MCF 10A (cell line): ENCODE measurements at places on chromosomes 5 and 9. TPM values are rescaled to one million over a fixed set of nuclear protein-coding genes. Genes with fewer than 3 reads are reported as not detected.

The UBTD2 gene
- 23.3 and 24.1 TPM in 2 replicates for total RNA-seq

The GPRIN1 gene
- total RNA-seq: 3.0 and 3.7 TPM in 2 replicates

The PCDHA7 gene
- 0.40 and 0.69 TPM in 2 replicates for total RNA-seq

The TMEM252 gene
- not detected in 2 replicates for total RNA-seq

- peaks cover 58% of the 10 kb centered on the region for H3K36me3 ChIP-seq
- peaks cover 32% of the 10 kb centered on the region for H3K4me1 ChIP-seq
- DNase-seq: no peak
- H3K4me3 ChIP-seq: peak overlapping the region; percentile 47
- H3K27me3 ChIP-seq: no peaks in the 10 kb centered on the region
Observed at GRCh38 chr5:33444542-33444941, 3.8 kb downstream of the TARS1 start.

- no peak for DNase-seq
- no peaks in the 10 kb centered on the region for H3K36me3 ChIP-seq
- no peak overlapping the region for H3K4me3 ChIP-seq
- H3K27ac ChIP-seq: no peak overlapping the region
Observed at GRCh38 chr9:99360026-99360425, 137.9 kb downstream of the SEC61B start.

DNA sequence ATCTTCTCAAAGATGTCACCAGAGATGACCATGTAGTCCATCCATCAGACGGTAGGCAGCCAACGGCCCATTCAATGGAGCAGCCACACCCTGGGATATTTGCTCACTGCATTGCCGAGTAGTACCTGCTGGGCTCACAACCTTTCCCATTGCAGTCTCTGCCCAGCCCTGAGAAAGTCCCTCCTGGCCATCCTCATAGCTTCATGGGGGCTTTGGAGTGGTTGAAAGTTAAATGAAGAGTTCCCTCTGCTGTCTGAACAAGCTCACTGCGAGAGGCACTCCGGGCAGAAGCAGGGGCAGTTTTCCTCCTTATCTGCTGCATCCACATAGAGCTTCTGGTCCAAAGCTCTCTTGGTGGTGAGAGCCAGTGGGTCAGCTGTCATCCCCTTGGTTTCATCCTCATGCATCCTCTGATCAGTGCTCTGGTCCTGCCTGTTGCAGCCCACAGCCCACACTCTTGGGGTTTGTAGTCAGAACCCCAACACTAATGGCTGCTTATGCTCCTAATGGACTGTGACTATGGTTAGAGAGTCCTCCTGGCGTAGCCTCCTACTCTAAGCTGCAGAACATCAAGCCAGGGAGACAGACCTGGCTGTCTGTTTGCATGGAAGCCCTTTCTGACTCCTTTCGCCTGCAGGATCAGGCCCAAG, 23.3 kb downstream of the TNFSF8 start:
- H3K4me1 ChIP-seq: peaks cover 51% of the 10 kb centered on the region
- no peak overlapping the region for H3K4me3 ChIP-seq
- H3K36me3 ChIP-seq: peaks cover 10% of the 10 kb centered on the region
- H3K27ac ChIP-seq: no peak overlapping the region
- peak; percentile 50 for DNase-seq

DNA sequence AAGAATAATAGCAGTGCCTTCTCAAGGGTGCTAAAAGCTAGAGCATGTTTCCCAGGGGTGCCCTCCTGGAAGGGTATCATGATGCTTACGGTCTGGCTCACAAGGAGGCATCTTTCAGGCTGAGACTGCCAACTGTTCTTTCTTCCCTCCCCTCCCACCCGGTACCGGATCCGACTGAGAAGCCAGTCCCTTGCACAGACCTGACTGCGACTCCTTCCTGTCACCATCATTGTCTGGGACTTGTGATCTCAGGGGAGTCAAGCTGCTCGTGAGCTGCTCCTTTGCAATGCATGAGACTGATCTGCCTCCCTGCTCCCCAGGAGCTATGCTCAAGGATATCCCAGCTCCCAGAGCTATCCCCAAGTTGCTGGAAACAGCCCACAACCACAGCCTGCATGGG, 170.8 kb downstream of the GADD45G start:
- no peak for DNase-seq
- H3K27me3 ChIP-seq: peaks cover 28% of the 10 kb centered on the region
- no peaks in the 10 kb centered on the region for H3K4me1 ChIP-seq

- H3K4me3 ChIP-seq: no peak overlapping the region
- no peaks in the 10 kb centered on the region for H3K36me3 ChIP-seq
- H3K27me3 ChIP-seq: no peaks in the 10 kb centered on the region
- no peak overlapping the region for H3K27ac ChIP-seq
Observed at GRCh38 chr9:87319656-87320055, 178.0 kb upstream of the DAPK1 start.

DNA sequence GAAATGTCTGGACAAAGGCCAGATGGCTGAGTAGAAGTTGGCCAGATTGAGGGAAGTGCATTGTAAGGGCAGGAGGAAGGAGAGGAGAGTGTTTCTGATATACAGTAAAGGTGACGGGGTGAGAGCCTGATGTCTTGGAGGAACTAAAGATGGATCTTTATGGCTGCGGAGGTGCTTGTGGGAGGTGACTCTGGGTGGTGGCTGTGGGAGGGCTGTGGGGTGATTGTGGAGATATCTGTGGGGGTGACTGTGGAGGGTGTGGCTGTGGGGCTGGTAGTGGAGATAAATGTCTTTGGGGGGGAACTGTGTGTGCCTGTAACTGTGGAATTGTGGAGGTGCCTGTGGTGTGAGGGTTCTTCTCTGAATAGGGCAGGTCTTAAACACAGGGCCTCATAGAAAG, 121.4 kb downstream of the CMYA5 start:
- H3K4me1 ChIP-seq: no peaks in the 10 kb centered on the region
- no peak for DNase-seq
- H3K4me3 ChIP-seq: no peak overlapping the region
- no peaks in the 10 kb centered on the region for H3K27me3 ChIP-seq
- no peak overlapping the region for H3K27ac ChIP-seq
- H3K36me3 ChIP-seq: no peaks in the 10 kb centered on the region

- peak; percentile 91 for DNase-seq
- no peak overlapping the region for H3K4me3 ChIP-seq
- no peaks in the 10 kb centered on the region for H3K36me3 ChIP-seq
- H3K27ac ChIP-seq: peak overlapping the region; percentile 83
- H3K27me3 ChIP-seq: no peaks in the 10 kb centered on the region
Observed at GRCh38 chr5:132500931-132501628, 10.5 kb upstream of the IRF1 start.
